Left ventricle myocardium inferior (tissue), 1 donor: ENCODE measurements at places on chromosomes 7 and 10.

DNA sequence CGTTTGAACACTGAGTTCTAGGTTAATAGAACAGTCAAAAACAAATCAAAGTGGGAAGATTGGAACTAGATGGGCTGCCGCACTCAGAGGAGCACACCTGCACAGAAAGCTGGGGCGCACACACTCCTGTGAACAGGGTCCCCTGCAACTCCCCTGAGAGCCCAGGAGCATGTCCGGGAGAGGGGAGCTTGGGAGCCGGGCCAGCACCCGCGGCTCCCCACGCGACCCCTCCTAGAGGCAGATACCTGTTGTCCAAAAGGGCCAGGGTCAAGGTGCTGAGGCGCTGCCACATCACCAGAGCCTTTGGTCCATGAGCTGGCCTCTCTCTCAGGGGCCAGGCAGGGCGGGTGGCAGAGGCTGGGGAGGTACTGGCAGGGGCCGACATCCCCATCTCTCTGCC is 5.6 kb downstream of the NKX6-2 start:
- DNase-seq = no peak

DNA sequence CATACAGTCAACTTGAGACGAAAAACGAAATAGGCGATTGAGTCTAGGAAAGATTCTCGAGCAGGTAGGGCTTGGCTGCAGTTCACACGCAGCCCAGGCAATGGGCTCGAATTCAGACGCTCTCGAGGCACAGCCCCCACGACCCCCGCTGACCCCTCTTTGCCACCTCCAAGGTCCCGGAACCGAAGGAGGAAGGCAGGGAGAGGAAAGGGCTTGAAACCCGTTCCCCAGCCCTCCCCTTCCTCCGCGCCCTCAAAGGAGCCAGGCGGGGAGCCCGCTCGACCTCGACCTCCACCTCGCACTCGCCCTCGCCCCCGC is 441 bp downstream of the CCDC186 start:
- DNase-seq = no peak

- DNase-seq = peak; percentile 41
Observed at GRCh38 chr10:93541402-93542357, 24.8 kb upstream of the FFAR4 start.

DNA sequence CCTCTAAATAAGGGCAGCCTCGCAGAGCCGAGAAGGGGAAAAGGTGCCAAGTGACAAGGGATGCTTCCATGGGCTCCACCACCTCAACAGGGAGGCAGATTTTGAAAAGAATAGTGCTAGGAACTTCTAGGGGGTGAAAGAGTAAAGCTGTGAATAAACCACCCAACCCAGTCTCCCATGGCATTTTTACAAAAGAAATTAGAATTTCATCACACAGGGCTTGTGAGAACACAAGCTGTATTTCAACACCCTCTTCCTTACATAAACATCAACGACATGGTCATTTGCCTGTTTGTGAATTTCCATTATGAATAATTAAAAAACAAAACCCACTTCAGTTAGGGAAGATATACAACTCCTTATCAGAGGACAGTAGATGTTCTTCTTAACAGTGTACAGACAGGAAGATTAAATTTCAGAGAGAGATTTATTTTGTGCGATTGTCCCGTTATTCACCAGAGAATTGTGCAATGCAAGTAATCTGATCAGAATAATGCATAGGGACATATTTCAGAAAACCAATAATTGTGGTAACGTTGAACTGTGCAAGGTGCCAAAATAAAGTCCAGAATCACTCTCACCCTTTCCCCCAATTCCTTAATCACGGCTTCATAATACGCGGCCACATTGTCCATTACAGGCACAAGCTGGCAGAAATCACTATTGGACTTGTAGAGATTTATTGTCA is 207.8 kb upstream of the MGMT start:
- no peak for DNase-seq

GRCh38 chr7:156768698-156769472 is 124.1 kb downstream of the LMBR1 start:
- DNase-seq = no peak
